ENCODE measurements at places on chromosomes 5 and 9.

DNA sequence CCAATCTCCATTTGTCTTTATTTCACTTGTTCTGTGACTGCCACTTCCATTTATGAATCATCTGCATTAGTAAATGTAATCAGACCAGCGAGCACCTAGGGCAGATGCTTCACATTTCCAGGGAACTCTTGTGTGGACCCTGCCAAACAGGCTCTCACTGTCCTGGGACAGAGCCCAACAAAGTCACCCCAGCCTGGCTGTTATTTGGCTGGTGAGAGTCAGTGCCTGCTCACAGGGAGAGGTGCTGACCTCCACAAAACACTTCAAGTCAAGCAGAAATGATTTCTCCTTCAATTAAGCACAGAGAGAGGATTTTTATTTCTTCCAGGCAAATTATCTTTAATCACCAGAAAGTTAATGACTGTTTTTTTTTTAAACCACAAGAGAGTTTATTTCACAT lies 568.0 kb downstream of the MTRR start:
- no peak for DNase-seq

DNA sequence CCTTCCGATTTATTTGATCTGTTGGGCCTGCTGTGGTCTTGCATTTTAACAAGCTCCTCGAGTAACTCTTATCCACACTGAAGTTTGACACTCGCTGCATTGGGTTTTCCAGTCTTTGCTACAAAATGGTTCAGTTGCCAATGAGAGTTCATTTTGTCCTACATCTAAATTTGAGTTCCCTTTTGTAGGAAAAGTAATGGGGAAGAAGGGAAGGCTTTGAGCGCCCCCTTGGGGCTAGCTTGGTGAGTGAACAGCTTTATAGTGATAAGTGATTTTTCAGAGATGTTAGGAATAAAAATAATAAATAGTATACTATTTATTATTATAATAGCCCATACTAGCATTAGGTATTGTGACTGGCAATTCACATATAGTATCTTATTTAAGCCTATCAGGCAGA lies 89.9 kb upstream of the GNAQ start:
- DNase-seq, result peak; percentile 70

- no peak for DNase-seq
Observed at GRCh38 chr9:111804636-111805035, 9.9 kb upstream of the SHOC1 start.

DNA sequence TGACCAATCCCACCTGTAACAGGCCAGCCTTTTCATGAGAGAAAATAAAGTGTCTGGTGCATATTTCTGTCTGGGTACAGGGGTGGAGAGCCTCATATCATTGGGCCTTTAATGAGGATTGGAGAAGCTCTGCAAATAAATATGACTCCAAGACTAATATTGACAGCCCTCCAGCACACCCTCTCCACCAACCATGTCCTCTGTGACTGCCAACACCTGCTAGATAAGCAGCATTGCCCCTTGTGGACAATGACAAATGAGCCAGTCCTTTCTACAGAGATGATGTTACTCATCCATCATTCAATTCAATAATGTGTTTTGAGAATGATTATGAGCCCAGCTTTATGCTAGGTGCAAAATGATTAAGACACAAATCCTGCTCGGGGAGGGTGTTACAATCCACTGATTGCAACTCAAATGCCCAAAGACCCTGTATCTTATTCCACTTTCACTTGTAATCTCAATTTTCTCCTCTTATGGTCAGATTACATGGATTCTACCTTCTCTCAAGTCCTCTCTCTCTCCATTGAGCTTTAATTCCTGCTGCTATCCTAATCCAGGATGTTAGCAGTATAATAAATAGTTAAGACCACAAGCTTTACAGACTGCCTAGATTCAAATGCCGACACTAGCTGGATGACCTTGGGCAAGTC lies 2.1 kb upstream of the GFRA3 start:
- peak; percentile 20 for DNase-seq

DNA sequence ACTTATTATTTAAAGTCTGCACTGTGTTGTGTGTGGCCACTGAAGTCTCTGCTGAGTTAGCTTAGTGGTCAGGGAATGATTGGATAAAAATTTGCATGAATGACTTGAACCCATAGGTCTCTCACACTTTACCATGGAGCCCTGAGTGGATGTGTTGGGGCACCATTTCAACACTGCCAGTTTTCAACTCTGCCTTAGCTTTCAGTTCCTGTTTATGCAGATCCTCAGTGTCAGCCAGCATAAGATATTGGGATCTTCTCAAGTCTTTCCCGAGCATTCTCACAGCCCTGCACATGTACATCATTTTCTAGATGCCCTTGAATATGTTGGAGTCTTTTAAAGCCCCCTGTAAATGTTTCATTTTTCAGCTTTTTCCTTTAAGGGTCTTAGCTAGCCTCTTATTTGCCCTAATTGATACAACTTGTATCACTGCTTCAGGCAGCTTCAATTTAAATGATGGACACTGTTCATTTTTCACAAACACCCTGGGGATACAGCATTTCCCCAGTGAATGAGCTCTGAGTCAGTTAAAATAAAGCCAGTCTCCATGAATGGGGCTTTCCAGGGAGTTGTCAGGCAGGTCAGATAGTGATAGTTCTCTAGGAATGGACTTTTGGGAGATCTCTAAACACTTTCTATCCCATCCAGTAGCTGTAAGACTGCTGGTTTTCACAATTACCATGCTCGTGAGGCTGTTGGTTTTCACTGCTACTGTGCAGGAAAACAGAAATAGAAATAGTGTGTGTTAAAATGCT lies 211.9 kb upstream of the PAPPA start:
- peak; percentile 30 for DNase-seq

DNA sequence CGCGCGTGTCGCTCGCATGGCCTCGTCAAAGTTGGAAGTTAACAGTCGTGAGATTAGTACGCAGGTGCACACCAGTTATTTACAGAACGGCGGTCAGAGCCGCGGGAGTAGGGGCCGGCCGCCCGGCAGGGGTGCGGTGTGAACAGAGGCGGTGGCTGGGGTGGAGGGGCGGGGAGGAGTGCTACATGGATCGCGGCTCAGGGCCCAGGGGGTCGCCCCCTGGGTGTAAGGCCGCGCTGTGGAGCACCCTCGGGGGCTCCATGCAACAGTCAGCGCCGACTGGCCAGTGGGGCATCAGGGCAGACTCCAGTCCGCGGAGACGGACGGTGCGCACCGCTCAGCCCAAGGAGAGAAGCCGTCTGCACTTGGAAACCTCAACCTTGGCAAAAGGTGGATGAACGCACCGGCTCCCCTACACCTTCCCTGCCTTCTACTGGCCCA lies 60.3 kb downstream of the ZNF354C start:
- DNase-seq, result no peak

DNA sequence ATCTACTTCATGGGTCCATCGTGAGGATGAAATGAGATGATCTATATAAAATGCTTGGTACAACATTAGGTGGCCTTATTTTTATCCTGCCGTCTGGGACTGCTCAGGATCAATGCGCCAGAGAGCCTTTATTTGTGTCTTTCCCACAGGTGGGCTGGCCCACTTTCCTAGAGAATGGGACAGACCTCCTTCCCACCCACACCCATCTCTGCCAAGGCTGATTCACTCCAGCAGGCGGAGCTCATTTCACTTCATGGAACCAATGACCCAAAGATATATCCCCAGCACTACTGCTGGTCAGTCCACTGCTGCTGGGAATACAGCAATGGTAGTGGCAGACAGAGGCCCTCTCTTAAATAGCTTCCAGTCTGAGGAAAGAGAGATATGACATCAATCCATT lies 35.7 kb downstream of the TGFBI start:
- no peak for DNase-seq

DNA sequence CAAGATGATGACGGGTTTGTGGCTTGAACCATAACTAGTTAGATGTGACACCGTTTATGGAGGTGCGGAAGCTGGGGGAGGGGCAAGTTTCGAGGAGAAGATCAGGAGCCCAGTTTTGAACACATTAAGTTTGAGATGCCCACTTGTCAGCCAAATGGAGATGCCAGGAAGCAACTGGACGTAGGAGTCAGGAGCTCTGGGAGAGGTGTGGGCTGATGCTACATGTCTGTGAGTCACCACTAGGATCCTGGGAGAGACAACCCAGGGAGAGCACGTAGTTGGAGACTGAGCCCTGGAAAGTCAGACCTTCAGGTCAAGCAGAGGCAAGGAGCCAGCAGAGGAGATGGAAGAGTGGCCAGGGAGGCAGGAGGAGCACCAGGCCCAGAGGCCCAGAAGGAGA lies 48.8 kb upstream of the SLC25A51 start:
- DNase-seq, result peak; percentile 70
